ENCODE measurements at places on chromosomes 3 and 15.
A peak's percentile ranks its signal among the peaks of the same experiment; 100 is the strongest.

DNA sequence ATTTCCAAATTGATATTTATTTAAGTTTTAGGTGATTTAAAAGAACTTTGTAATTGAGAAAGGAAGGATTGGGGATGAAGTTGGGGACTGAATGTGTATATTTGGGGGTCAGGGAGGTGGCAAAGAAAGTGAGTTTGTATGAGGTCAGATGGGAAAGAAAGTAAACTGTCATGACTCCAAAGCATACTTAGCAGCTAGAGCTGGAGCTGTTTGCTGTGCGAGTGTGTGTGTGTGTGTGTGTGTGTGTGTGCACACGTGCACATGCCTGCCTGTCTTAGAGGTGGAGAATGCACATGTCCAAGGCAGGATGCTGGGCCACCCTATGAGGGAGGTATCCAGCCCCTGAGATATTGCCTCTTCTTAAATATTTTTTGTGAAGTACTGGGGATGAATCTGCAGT lies 21.0 kb downstream of the BOC start:
- no peak for DNase-seq

DNA sequence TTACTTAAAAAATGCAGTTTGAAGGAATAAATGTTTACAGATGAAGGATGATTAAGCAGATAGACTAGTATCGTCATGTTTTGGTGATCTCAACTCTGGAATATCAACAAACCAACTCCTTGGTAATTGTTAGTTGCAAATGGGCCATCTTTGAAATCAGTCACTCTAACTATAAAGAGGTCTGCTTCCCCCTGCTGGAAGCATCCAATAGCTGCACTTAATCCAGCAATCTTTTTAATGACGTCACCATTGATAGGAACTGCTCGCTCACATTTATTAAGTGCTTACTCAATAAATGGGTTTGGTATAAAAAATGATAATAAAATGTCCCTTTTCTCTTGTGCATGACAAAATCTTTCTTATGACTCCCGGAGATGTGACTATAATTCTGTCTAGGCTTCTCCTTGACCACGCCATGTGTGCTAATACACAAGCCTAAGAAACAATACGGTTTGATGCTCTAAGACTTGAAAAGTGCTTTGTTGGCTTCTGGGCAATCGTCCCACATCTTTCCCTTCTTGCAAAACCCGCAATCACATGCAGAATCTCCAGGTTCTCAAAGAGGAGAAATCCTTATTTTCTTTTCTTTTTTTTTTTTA lies 227.6 kb upstream of the POU1F1 start:
- no peak for DNase-seq

GRCh38 chr15:72077950-72078349 lies 40.0 kb downstream of the MYO9A start:
- DNase-seq, result no peak

- DNase-seq, result no peak
Observed at GRCh38 chr15:90211440-90212143, 10.5 kb downstream of the SEMA4B start.

DNA sequence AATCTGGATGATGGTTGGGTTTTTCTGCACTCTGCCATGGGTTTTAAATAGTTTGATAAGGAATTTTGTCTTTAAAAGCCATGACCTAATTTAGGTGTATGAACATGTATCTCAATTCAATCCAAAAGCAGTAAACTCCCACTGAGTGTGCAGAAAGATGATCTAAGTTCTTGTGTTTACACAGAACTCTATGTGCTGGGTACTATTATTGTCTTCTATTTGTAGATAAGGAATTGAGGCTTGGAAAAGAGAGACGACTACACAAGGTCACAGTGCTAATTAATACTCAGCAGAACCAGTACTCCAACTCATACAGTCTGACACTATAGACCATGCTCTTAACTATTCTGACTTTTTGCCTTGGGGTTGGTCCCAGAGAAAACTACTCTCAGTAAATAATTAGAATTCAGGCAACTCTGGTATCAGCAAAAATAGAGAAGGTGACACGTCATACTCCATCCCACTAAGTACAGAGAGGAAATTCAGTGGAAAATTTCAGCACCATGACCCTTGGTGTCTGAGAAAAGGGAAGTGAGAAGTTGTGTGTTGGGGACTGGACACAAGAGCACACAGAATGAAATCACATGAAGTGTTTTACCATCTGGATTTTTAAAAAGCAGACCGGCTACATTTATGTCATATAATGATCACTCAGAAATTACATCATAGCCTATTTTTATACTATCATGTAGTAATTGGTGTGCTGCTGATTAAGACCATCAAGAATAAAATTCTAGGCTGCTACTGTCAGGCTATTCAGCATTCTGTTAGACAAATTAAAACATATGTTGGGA lies 18.3 kb upstream of the MYH15 start:
- no peak for DNase-seq

- no peak for DNase-seq
Observed at GRCh38 chr3:190385731-190386688, 2.0 kb upstream of the CLDN16 start.

- no peak for DNase-seq
Observed at GRCh38 chr3:129621626-129622225, 15.2 kb upstream of the PLXND1 start.

- DNase-seq, result no peak
Observed at GRCh38 chr3:32480604-32481003, 22.0 kb downstream of the CMTM6 start.

DNA sequence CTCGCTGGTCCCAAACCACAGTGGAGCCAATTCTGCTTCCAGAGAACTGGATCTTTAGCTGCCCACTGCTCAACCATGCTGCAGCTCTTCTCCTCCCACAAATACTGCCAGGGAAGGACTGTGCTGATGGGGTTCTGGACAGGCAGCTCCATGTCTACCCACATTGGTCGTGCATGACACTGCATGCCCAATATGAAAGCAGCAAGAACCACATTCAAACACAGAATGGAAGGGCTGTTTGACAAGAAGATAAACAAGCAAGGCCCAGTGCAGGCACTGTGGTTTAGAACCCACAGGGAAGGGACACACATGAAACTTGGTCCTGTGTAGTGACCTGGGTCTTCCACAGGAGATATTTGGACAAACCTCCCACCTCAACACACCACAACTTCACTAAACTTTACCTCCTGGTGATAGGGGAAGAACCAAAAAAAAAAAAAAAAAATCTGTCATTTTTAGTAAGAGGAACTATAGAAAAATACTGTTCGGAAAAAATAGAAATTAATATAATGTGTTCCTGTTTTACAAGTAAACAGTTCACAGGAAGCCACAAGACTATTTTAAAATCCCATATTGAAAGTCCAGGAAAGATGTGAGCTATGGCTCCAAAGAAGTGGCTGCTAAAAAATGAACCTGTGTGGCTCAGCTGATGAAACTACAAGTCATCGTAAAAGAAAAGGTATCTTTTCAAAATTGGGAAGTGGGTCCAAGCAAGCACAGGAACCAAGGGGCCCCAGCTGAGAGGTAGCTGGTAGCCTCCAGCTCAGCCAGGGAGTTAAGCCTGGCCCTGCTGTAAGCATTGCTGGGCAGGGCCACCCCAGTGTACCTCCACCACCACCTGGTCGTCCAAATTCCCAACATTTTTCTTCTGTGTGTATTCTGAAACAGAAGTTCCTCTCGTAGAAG lies 77.7 kb upstream of the ACAN start:
- DNase-seq, result no peak

DNA sequence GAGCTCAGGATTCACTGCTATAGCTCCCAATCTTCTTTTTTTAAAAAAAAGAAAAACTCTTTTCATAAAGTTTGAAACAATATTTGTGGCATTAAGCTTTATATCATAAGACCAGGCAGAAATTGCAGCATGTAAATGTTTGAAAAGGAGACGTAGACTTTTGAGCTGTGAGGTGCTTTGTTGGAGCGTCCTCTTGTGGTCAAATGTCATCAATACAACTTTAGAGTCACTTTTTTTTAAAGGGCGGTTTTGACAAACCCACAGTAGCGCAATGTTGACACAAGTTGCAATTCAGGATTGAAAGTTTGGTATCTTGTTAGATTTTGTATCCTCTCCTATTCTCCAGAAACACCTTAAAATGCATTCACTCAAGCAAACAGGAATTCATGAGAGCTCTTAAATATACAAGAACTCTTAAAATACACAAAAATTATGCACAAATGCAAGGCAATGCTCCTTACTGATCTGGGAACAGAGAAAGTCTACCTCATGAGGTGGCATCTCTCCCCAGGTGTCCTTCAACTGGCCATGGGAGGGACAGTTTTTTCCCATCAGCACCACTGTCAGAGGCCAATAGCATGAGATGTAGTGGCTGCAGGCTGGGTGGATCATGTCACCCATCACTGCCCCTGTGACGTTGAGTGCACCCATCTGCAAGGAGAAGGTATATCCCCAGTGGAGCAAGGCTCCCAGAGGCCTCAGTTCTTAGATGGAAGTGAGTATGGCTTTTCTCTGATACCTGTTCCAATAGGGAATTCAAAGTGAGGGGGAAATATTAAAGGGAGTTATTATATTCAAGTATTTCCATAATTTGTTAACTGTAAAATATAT lies 70.7 kb downstream of the ANXA2 start:
- DNase-seq, result no peak

DNA sequence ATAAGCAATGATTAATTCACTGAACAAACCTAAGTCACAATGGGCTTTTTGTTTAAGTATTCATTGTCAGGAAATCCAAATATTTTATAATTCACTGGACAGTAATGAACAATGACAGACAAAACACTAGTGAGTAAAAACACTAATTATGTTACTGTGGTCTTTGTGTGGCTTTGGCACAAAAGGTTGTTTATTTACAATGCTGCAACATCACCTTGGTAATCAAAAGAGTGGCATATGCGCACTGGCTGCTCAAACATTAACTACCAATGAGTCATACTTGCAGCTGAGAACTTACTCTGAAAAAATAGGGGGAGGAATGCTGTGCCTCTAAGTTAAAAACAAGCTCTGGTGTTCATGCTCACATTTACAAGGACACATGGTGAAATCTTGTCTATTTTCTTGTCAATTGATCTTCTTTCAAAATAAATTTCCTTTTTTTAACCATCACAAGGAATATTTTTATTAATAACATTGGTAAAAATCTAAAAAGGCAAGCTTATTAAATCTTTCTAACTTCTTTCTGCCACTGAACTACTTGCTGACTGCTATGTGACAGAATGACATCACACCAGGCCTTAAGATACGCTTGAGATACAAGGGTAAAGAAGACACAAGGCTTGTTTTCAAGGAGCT lies 85.2 kb upstream of the PPIB start:
- peak; percentile 24 for DNase-seq

GRCh38 chr15:96514607-96515285 lies 184.2 kb downstream of the NR2F2 start:
- DNase-seq, result no peak

GRCh38 chr15:31528846-31529245 lies 202.2 kb downstream of the KLF13 start:
- DNase-seq, result no peak

GRCh38 chr3:104648823-104649222 lies 717.9 kb upstream of the ALCAM start:
- no peak for DNase-seq

GRCh38 chr3:6467186-6467585 lies 393.7 kb upstream of the GRM7 start:
- DNase-seq, result no peak

GRCh38 chr3:14366248-14366647 lies 36.2 kb upstream of the SLC6A6 start:
- no peak for DNase-seq

GRCh38 chr3:130835483-130835882 lies 58.4 kb upstream of the ATP2C1 start:
- no peak for DNase-seq

GRCh38 chr3:159978353-159978752 lies 10.3 kb upstream of the IL12A start:
- no peak for DNase-seq

GRCh38 chr3:128321418-128321817 lies 145.3 kb downstream of the DNAJB8 start:
- DNase-seq, result no peak

DNA sequence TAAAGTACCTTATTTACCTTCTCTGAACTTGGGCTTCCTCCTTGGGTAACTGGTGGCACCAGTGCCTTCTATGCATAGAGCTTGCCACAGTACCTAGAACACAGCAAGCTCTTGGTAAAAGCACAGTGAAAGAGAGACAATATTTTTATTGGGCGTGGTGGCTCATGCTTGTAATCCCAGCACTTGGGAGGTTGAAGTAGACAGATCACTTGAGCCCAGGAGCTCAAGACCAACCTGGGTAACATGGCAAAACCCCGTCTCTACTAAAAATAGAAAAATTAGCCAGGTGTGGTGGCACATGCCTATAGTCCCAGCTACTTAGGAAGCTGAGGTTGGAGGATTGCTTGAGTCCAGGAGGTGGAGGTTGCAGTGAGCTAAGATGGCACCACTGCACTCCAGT lies 285.1 kb downstream of the PTPRG start:
- no peak for DNase-seq

DNA sequence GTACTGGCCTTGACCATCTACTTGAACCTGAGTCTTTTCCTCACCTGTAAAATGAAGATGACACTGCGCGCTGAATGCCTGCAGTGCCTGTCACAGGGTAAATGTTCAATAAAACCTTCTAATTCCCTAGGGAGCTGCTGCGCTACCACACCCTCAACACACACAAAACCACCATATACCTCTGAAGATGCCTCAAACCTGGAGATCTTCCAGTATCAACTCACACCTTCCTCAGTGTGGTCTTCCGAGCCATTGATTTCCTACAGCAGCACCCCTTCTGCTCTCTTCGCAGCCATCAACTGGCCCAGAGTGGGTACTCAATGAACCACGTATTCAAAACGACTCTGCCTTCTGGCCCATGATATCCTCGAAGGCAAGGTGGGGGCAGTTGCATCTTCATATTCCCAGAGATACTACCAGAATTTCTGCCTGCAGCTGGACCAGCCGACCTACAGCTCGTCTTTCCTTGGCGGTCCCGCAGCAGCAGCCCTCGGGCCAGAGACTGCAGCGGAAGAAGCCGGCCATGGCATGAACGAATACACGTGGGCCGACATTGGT lies 695 bp downstream of the RPL32 start:
- no peak for DNase-seq

GRCh38 chr15:41022487-41023090 lies 69.3 kb downstream of the CHAC1 start:
- DNase-seq, result peak; percentile 29

Data from activated naive CD4-positive, alpha-beta T cell treated with Interleukin-2 at 50 U/mL for 16 hours (primary cell).